ENCODE measurements at places on chromosomes 12 and 14. TPM values are rescaled to one million over a fixed set of nuclear protein-coding genes. Genes with fewer than 3 reads are reported as not detected.

Gene PTCSC3
- total RNA-seq, result not detected

Gene DDX11
- 8.2 TPM for total RNA-seq

Gene CCDC184
- total RNA-seq, result 18.8 TPM

Gene RBM23
- 73.4 TPM for total RNA-seq

Gene CIROP
- not detected for total RNA-seq

Gene RPL6
- total RNA-seq, result 1,024 TPM

Gene DCTN2
- 136 TPM for total RNA-seq

Gene SYT10
- 6.9 TPM for total RNA-seq

Gene SLC6A15
- total RNA-seq, result 81.1 TPM

Gene ASIC1
- 15.5 TPM for total RNA-seq

Gene TAS2R9
- total RNA-seq, result 0.41 TPM

Gene OTUB2
- 4.9 TPM for total RNA-seq

Gene FAR2
- total RNA-seq, result 49.3 TPM

Gene ACRBP
- 0.41 TPM for total RNA-seq

Gene GLI1
- total RNA-seq, result under 0.01 TPM

Gene GZMB
- not detected for total RNA-seq

Gene CAPS2
- 9.8 TPM for total RNA-seq

Gene TAS2R20
- total RNA-seq, result 6.9 TPM

Gene KRT7
- total RNA-seq, result not detected

Gene FAM181A
- 2.4 TPM for total RNA-seq

Gene RND1
- total RNA-seq, result 24.9 TPM

Gene TAS2R31
- 7.3 TPM for total RNA-seq

Gene GPRC5A
- under 0.01 TPM for total RNA-seq

Gene AQP6
- not detected for total RNA-seq

Gene TMEM253
- not detected for total RNA-seq
